ENCODE measurements at places on chromosomes 5 and 9.

DNA sequence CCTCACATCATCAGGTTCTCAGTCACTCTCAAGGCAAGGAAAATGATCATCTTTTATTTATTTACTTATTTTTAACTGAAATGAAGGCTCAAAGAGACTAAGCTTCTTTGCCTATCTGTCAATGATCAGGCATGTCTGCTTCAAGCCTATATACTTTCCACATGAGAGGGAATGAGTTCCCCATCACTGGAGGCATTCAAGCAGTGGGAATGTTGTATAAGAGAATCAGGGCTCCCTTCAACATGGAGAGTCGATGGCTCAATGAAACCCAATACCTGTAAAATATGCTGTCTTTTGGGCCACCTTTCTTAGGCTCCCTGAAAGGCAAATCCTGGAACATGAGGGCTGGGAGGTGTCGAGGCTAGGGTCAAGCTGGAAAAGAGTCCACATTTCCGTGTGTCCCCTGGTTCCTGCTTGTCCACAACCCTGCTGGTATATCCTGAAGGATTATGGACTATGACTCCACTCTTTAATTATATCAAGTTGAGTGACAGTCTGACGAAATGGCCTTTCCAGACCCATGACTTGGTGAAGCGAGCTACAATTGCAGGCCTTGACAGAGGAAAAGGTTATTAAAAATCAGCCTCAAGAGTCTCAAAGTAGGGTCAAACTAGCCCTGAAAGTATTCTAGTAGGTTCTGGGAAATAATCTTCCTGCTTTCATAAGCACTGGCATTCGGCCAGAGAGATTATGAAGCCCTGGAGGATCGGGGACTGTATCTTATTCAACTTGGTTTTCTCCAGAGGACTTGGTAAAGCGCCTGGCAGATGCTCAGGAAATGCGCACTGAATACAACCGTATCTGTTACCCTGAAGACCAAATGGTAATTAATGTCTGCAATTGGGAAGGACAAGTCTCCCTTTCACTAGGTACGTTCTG lies 145.9 kb upstream of the TBC1D2 start:
- DNase-seq, result no peak

GRCh38 chr9:131585375-131585774 lies 40.1 kb downstream of the PRRT1B start:
- DNase-seq, result no peak

- no peak for DNase-seq
Measured at GRCh38 chr5:143345671-143346440, 57.6 kb downstream of the NR3C1 start.

DNA sequence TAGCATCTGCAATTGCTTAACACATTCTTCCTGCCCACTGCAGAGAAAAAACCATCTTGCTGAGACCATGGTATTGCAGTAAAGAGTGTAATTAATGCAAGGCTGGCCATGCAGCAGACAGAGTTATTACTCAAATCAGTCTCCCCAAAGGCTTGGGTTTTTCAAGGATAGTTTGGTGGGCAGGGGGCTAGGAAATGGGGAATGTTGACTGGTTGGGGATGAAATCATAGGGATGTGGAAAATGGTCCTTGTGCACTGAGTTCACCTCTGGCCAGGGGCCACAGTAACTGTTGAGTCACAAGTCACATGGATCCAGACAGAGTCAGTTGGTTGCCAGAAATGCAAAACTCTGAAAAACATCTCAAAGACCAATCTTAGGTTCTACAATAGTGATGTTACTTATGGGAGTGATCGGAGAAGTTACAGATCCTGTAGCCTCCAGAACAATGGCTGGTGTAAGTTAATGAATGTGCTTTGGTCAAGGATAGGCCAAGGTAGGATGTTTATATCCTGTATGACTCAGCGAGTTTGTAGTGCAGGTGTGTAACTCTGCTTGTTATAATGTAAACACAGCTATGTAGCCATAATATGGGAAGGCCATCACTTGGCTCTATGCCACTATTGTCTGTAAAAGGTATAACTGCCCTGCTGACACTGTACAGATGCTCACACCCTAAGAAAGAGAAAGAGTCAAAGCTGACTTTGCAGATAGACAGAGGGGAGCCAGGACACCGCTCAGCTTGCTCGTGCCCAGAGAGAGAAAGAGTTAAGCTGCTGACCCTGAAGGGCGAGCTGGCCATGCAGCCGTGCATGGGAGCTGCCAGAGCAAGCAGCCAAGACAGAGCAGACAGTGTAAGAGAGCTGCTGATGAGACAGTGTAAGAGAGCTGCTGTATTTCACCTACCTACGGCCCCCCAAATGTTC lies 27.2 kb downstream of the C9orf152 start:
- DNase-seq, result no peak

DNA sequence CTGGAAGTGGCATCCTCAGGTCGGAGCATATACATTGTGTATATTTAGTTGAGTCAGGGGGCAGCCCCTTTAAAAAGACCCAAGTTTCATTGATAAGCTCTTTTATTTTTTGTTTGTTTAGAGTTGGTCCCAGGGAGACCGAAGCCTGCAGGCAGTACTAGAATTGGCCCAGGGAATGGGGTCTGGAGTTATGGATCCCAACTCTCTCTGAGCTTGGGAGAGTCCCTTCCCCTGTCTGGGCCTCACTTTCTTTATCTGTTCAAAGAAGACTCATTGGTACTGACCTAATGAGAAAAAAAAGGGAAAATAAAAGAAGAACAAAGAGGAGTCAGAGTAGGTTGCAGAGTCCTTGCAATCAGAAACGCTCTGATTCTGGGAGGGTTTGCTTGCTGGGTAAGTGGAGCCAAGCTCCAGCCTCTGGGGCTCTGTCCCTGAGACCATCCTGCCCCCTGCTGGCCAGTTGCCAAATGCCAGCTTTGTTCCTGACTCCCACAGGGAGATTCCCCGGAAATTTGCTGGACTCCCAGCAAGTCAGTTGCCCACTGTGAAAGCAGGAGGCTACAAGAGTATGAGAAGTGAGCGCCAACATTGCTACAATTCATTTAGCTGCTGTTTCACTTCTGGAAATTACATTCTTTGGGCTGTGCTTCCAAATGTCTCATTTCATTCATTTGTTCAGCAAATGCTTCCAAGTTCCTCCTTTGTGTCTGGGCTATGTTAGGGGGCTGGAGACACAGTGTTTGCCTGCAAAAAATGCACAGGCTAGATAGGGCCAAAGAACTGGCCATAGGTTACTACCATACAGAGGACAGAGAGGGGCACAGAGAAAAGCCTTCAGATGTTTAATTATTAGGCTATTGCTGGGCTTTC lies 156.2 kb downstream of the MELK start:
- DNase-seq, result peak; percentile 26

- DNase-seq, result peak; percentile 22
Measured at GRCh38 chr9:125240649-125240999, 519 bp downstream of the HSPA5 start.

DNA sequence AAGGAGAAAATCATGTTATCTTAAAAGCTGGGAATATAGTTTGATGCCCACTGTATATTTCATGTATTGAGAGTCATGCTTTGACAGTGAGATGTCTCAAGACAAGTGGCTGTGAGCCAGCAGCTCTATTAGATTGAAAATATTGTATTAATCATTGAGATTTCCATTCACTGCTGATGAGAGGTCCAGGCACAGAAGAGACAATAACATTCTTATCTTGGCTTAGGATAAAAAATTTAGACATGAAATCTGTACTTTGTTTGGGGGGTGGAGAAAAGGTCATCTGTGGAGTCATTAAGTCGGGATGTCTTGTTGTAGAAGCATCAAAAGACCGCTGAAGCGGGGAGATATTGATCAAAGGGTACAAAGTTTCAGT lies 97.9 kb upstream of the EQTN start:
- DNase-seq, result no peak

DNA sequence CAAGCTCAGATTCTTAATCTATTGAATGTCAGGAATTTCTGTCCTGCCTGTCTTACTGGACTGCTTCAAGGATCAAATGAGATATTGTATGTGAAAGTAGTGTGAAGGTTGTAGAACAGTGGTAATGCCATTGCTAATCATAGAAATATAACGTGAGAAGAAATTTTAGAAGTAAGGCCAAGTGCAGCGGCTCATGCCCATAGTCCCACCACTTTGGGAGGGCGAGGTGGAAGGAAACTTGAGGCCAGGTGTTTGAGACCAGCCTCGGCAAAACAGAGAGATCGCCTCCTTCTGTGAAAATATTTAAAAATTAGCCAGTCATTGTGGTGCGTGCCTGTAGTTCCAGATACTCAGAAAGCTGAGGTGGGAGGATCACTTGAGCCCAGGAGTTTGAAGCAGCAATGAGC lies 5.1 kb upstream of the HSPA5 start:
- DNase-seq, result no peak

DNA sequence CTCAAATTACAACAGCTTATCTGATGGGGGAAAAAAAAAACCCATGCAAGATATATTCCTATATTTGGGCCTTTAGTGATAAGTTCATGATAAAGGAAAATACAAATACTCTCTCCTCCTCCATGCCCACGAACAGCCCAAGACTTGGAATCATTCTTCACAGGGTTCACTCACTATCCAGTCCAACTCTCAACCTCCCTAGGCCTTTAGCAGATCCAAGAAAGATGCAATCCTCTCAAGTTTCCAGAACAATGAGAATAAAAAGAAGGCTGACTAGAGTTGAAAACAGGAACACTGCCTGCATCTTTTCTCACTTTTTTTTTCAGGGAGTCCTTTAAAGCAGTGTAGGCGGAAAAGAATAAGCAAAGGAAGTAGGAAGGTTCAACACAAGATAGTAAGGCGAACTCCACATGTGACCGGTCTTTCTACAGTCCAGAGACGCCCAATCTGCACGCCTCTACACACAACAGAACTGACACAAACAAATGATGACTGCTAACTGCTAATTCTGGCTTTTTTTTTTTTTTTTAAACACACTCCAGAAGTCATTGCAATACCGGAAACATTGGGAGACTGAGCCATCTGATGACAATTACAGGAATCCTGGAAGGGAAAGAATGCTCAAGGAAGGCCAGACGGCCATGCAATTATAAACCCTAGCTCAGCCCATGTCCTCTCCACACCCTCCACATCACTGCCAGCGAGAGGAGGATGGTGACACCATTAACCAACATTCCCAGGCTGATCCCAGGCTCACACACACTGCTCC lies 75.4 kb downstream of the BNC2 start:
- DNase-seq, result no peak

Data from stimulated activated CD4-positive, alpha-beta T cell treated with anti-CD3 and anti-CD28 coated beads, Interleukin-2, amount 100 ng/mL, for 4 hours (primary cell).